ENCODE measurements at places on chromosomes 6 and 20.

DNA sequence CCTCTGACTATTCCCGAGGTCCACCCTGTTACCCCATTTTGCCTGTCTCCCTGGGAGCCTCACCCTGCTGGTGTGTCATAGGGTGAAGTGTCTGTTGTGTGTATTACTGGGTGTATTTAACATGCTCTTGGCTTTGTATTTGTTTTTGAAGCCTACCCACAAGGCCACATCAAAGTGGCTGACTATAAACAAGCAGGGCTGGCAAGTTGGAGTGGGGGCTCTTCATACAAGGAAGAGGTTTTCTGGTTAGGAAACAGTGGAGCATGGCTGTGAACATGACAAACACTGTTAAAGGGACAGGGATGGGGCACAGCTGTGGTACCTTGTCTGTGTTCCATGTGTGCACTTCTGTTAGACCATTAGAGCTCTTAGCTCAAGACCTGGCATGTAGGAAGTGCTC is 26.3 kb downstream of the HECA start:
- DNase-seq = no peak

- DNase-seq = no peak
Measured at GRCh38 chr6:107574856-107575255, 84.9 kb downstream of the SOBP start.

DNA sequence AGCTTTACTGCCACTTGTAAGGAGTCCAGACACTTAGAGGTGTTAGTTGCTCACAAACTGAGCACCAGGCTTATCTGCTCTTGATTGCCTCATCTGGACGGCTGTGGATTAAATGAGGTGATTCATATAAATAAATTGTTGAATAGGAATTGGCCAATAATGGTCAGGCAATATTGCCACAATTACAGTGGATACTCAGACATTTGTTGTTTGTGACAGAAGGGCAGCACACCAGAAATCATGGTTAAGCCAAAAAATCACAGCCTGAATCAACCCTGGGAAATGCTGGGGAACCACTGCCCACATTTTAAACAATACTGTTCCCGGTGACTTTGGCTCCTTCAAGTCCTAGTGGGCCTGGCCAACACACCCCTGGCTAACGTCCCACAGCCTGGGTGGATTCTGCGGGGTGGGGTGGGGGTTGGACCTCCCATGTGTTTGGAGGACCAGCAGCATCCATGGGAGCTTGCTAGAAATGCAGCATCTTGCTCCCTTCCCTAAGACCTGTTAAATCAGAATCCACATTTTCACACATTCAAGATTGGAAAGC is 29.5 kb upstream of the SPDEF start:
- no peak for DNase-seq

DNA sequence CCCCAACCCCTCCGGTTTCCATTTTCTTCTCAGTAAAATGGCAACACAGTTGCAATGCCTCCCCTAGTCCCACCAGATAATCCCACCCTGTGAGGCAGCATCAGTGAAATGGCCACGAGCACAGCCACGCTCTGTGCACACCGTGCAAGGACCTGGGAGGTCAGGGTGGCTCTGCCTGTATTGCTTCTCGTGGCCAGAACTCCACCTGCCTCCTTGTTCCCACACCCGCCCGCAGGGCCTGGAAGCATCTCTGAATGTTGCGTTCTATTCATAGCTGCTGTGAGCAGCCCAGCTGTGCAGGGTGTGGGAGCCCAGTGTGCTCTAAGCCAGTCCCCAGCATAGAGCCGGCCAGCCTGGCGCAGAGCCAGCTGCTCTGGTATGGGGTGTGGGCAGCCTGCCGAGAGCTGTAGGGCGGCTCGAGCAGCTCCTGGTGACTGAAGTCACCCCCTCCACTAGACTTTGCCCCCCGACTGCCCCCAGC is 161.1 kb downstream of the DLL1 start:
- peak; percentile 44 for DNase-seq

DNA sequence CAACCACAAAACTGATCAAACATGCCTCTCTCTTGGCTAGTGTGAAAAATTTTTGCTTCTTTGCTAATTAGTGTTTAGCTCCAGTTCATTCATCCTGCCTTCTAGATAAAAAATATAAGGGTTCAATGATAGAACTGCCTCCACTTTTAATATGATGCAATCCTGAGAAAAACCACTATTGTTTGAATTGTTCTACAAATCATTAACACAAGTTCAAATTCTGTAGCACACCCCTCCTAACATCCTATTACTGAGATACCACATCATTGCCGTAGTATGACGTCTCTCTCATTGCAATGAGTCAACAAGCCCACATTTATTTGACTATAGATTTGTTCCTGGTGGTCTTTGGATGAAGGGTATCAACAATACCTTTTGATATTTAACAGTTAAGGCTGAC is 365.8 kb upstream of the OPRM1 start:
- DNase-seq = no peak

DNA sequence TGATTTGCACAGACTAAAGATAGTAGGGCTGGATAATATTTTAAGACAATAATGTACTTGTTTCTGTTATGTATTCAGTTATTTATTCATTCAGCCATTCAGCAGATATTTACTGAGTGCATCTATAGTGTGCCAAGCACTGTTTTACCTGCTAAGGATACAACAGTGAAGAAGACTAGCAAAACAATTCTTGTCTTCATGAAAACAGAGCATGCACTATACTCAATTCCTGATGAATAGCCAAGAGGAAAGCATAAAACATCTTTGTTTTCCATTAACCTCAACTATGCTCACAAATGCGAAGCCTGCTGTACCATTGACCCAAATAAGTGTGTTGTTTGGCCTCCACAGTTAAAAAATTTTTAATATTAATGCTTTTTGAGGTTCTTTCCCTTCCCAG is 436.7 kb downstream of the BCKDHB start:
- no peak for DNase-seq

DNA sequence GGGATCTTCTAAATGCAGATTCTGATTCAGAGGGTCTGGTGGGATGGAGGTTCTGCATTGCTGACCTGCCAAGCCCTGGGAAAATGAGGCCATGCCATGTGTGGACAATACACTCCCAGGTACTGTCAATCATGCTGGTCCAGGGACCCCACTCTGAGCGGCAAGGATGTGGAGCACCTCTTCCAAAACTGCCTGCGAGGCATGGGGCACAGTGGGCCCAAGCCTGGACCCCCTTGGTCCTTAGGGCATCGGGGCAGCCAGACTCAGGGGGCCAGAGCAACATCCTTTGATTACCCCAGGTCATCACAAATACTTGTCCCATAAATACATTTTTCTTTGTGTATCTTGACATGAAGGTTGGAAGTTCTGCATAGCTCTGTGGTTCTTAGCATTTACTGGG is 76.8 kb upstream of the NXT1 start:
- no peak for DNase-seq

GRCh38 chr6:80145509-80145908 is 39.0 kb downstream of the BCKDHB start:
- no peak for DNase-seq

- DNase-seq = no peak
Measured at GRCh38 chr20:23116311-23117089, 30.4 kb upstream of the CD93 start.

DNA sequence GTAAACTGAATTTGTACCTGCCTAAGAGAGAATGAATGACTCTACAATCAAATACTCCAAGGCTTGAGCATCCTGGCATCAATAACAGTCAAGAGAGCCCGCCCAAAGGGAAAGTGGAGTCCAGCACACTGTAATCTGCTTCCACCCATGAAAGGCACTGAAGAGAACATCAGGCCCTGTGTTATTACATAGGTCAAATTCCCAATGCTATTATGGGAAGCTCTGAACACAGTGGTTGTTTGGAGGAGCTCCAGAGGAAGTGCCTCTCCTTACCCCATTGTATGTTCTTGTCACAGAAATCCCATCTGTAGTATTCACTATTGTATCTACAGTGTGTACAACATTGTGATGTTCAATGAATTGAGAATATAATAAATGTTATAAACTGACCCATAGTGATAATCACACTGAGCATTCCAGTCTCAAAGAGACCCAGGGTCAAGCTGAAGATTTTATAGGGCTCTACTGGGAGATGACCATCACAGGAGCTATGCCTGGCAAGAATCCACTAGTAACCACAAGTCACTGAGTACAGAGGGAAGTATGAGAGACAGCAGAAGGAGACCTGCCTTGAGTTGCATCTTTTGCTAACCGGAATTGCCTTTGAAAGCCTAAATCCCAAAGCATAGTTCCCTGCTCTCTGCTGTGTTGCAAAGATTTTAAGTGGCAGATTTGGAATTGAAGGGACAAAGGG is 446.7 kb downstream of the GJA1 start:
- no peak for DNase-seq

Measured in hypothalamus (tissue), 51 donors.